ENCODE measurements at places on chromosomes 16 and 17. TPM values are rescaled to one million over a fixed set of nuclear protein-coding genes. Genes with fewer than 3 reads are reported as not detected.

DNA sequence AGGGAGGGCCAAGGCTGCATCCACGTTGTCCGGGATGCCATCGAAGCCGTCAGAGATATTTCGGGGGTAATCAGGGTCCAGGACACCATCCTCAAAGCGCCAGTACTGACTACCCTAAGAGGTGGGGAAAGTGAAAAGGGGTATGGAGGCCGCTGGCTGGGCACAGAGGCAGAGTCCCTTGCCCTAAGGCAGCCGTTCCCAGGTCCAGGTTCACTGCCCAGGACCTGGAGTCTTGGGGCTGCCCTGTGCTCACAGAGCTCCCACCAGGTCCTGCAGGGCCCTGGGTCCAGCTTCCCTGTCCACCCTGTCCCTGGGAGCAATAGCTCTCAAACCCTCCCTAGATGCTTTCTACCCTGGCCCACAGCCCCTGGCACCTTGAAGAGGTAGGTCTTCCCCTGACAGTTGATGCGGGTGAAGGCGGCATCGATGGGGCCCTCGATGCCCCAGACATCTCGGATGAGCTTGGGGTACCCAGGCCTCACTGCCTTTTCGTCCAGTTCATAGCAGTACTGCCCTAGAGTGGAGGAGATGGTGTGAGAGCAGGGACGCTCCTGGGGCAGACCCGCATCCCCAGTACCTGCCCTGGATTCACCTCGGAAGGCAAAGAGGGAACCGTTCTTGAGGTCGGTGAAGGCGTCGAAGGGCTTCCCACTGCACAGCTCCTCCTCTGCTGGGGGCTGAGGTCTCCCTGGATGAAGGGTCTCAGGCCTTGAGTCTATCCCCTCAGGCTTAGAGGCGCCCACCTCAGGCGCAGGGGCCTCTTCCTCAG, 1.0 kb downstream of the VTN start:
- H3K4me3 ChIP-seq = no peak overlapping the region
- H3K27ac ChIP-seq = no peak overlapping the region
- no peak for DNase-seq
- peaks cover 29% of the 10 kb centered on the region for H3K4me1 ChIP-seq
- peaks cover 9% of the 10 kb centered on the region for H3K36me3 ChIP-seq

GRCh38 chr17:29930409-29931010, 482 bp upstream of the SSH2 start:
- no peaks in the 10 kb centered on the region for H3K4me1 ChIP-seq
- no peaks in the 10 kb centered on the region for H3K36me3 ChIP-seq
- peak overlapping the region; percentile 96 for H3K27ac ChIP-seq

DNA sequence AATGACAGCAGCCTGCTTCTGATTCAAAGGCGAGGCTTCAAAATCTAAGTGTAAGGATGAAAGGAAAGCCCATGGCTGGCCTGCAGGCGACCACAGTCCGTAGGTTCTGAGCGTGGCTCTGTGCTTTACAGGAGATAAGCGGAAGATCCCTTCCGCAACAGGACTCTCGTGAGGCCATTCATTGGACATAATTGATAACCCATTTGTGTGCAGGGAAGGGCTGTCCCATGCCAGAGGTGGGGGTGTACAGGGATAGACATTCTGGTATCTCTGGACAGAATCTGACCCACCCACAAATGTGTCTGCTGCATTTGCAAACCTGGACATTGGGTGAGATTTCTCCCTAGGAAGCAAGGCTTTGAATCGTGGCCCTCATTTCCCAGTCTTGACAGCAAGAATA, 4.0 kb downstream of the CYB561 start:
- no peaks in the 10 kb centered on the region for H3K36me3 ChIP-seq
- no peak for DNase-seq
- H3K4me1 ChIP-seq = no peaks in the 10 kb centered on the region
- H3K4me3 ChIP-seq = no peak overlapping the region
- H3K27ac ChIP-seq = no peak overlapping the region
- peaks cover 17% of the 10 kb centered on the region for H3K27me3 ChIP-seq

GRCh38 chr16:930511-930910, 40.3 kb downstream of the LMF1 start:
- H3K36me3 ChIP-seq = peaks cover 5% of the 10 kb centered on the region
- no peaks in the 10 kb centered on the region for H3K4me1 ChIP-seq
- no peak overlapping the region for H3K27ac ChIP-seq
- no peaks in the 10 kb centered on the region for H3K27me3 ChIP-seq
- no peak overlapping the region for H3K4me3 ChIP-seq

DNA sequence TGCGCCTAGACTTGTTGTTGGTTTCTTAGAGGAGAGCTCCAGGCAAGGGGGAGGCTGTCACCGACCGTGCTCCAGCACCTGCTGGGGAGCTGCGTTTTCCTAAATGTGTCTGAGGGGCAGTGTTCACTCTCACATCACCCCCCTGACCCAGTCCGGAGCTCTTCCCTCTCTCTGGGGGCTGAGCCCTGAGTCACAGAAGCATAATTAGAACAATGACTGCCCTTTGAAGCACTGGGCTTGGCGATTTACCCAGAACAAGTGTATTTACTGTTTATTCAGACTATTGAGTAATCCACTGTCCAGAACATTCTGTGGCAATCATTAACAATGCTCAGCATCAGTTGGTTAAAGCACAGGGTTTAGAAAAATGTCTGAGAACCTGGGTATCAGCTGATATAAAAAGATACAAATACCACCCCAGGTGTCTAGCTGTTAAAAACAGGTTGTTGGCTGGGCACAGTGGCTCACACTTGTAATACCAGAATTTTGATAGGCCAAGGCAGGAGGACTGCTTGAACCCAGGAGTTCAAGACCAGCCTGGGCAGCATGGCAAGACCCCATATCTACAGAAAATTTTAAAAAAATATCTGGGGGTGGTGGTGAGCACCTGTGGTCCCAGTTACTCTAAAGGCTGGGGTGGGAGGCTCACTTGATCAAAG, 8.1 kb downstream of the CES4A start:
- H3K27ac ChIP-seq = peak overlapping the region; percentile 48
- no peaks in the 10 kb centered on the region for H3K36me3 ChIP-seq
- H3K4me1 ChIP-seq = no peaks in the 10 kb centered on the region
- DNase-seq = peak; percentile 89
- no peak overlapping the region for H3K4me3 ChIP-seq

Gene TNFRSF17
- total RNA-seq = not detected

Gene DOC2B
- 12.5 TPM for total RNA-seq

Gene SMIM36
- total RNA-seq = not detected

Gene PARD6A
- total RNA-seq = 16.6 TPM

Gene KRT34
- total RNA-seq = not detected

Gene NHLRC4
- total RNA-seq = 1.6 TPM

Gene FOXC2
- under 0.01 TPM for total RNA-seq

Gene HEATR9
- not detected for total RNA-seq

Gene CD300A
- total RNA-seq = 3.5 TPM

All from sigmoid colon (tissue), 7 donors.